ENCODE measurements at places on chromosomes 4 and X.

DNA sequence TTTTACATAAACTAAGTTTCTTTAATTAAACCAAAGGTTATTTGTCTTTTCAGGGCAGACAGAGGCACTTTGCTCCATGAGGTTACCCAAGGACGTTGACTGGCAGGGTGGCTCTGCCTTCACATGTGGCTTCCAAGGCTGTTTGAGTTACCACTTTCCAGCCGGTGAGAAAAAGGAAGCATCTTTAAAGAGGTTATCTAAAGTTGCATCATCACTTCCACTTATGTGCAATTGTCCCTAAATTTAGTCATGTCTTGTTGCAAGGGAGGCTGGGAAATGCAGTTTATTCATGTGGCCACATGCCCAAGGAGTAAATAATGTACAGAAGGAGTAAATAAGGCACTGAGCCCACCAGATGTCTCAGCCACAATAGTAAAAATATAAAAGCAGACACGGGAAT, 29.0 kb upstream of the RAP1GDS1 start:
- DNase-seq, result peak; percentile 56

GRCh38 chr4:43765514-43765913, 683.1 kb downstream of the KCTD8 start:
- no peak for DNase-seq

GRCh38 chr4:150525321-150525868, 56.6 kb upstream of the MAB21L2 start:
- DNase-seq, result no peak

GRCh38 chr4:78647272-78647671, 95.7 kb downstream of the ANXA3 start:
- DNase-seq, result no peak

- DNase-seq, result no peak
Measured at GRCh38 chr4:6658209-6658595, 17.7 kb downstream of the MRFAP1 start.

DNA sequence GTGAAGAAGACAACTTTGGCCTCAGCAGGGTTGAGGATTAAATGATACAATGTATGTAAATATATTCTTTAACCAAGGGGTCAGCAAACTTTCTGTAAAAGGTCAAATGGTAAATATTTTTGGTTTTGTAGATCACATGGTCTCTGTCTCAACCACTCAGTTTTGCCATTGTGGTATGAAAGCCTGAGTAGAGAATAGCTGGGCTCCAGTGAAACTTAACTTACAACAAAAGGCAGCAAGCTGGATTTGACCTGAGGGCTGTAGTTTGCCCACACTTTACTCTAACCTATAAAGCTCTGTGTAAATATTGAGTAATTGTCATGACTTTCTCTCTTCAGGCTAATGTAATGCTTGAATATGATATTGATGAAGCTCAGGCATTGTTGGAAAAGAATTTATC, 19.6 kb downstream of the VBP1 start:
- no peak for DNase-seq

DNA sequence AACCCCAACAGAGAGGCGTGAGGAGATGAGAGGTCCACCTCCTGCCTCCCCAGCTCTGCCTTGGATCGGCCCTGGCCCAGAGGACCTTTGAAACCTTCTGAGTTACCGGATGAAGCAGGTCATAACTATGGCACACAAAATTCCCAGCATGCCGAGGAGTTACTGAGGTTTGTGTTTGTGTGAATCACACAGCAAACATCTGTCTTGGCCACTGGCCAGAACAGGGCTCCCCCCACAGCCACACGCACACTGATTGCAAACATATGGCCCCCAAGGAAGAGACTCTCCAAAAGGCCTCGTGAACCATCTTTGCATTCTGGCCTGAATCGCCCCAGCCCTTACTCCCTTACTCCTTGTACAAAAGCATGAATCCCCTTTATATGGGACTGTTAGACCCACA, 18.9 kb downstream of the RPS4X start:
- DNase-seq, result no peak

- peak; percentile 0 for DNase-seq
Measured at GRCh38 chrX:101260435-101260834, 30.7 kb downstream of the TAF7L start.

DNA sequence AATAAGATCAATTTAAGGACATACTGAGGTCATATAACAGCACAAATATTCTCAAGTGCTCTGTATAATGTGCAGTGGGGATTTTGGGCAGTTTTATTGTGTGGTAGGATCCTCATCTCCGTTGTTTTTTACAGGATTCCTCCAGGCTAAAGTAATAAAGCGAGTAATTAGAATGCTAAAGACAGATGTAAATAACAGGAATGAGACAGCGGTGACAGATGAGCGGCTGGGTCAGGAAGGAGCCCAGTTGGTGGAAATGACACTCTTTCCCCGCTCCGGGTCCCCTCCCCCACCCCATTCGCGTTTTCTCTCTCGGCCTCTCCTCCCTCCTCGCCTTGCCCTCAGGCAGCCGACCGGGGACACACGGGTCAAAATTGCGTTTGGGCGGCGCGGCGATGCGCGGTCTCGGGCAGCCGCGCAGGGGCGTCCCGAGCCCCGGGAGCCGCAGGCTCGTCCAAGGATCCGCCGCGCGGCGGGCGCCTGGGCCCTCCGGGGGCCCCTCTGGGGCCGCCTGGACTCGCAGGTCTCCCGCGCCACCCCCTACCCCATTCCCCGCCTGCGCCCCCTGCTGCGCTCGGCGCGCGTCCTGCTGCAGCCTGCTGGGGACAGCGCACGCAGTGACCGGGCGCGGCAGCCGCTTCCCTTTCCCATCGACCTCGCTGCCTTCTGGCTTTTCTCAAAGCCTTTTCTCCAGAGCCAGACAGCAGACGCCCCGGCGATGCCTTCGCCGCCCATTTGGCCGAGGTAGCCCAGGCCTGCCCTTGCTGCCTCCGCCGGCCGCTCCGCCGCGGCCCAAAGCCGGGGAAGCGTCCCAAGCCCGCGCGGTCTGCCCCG, 16.2 kb downstream of the POU4F2 start:
- DNase-seq, result no peak

DNA sequence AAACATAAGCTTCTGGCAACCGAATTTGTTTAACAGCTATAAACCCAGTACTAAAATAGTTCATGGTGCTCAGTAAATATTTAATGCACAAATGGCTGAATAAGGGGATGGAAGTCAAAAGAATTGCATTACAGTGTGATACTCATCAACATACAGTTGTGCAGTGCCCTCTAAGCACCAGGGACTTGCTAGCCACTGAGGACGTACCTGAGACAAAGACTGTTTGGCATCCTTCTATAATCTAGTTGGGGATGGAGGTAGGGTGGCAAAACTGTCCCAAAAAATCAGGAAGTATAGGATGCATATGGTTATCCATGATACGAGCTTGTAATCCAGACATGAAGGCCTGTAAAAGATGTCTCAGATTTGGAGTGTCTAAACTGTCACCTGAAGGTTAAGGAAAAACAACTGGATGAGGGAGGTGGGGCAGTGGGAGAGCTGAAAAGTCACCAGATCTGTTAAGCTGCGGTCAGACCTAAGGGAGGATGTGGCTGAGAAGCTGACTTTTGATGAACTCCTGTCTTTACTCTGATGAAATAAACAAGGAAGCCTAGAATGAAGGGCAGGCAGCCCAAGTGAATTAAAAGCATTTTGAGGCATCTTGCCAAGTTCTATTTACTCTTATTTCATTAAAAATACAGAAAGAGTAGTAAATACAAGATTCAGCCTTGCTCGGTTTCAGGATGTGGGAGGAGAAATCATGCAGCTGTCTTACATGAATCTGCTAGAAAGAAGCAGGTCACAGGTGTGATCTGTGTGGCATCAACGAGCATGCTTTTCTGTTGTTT, 12.0 kb upstream of the CD38 start:
- DNase-seq, result no peak

- DNase-seq, result no peak
Measured at GRCh38 chrX:123625952-123626351, 106.9 kb downstream of the THOC2 start.

GRCh38 chrX:104335756-104336155, 81.0 kb upstream of the ESX1 start:
- DNase-seq, result no peak

- DNase-seq, result peak; percentile 5
Measured at GRCh38 chr4:109171070-109171469, 131.4 kb downstream of the COL25A1 start.

DNA sequence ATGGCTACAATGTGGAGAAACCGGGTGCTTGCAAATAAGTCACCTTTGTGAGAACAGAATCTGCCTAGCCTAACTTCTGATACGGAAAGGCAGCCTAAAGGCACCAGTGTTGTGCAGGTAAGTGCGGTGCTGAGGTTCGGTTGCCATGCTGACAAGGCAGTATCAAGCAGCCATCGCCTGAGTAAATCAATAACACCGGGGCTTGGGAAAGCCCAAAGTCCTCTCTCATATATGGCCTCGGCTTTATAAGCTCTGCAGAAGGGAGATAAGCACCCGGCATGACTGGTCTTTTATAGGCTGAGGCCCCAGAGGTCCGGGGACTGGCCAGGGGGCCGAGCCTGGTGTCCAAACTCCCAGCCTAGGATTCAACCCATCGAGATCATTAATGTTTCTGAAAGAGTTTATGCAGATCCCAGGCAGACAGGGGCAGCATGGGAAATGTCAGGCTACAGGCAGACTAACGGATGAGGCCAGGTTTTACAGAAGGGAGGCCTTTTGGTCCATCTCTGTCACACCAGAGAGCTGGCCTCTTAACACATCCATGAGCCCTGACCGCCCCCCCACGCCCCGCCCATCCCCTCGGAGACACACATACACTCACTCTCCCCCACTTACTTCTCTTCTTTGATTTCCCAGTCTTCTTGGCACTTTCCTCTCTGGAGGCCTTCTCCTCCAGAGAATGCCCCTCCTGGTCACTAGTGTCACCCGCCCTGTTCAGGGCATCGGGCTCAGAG, 38.5 kb downstream of the ELF4 start:
- no peak for DNase-seq

- DNase-seq, result no peak
Measured at GRCh38 chrX:33138677-33139249, 72.6 kb downstream of the DMD start.

DNA sequence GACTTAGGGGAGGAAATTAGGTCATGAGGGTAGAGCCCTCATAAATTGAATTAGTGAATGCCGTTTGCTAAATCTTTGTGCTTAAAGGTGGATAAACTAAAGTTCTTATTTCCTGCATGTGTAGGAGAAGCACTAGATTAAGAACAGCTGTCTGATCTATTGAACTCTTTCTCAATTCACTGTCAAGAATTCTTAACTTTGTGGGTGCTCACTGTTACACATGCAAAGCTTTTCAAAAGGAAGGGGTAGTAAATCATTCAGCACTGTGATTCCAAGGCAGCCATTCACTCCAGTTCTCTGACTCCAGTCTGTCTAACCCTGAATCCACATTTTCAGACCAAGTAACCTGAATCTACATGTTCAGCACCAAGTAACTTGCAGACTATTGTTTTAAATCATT, 1520.1 kb downstream of the PCDH18 start:
- DNase-seq, result no peak

GRCh38 chr4:54498661-54499111, 159.1 kb upstream of the KIT start:
- DNase-seq, result no peak

DNA sequence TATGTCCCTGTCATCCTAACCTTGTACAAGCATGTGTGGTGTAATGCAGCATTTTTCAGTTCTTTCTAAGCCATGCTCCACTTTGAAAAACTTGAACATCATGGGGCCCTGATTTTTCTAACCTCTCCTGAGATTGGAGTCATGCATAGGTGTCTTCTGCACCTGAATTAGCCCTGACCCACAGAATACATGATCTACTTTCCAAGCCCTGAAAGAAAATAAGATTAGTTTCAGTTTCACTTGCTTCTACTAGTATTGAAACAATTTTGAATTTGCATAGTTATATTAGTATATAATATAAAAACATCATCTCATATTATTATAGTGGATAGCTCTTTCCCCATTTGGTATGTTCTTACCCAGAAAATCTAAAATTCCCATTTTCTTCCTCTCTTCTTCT, 178.2 kb downstream of the HS3ST1 start:
- no peak for DNase-seq

GRCh38 chr4:25800245-25800644, 62.5 kb downstream of the SEL1L3 start:
- no peak for DNase-seq

GRCh38 chr4:96173756-96174155, 333.9 kb downstream of the PDHA2 start:
- no peak for DNase-seq

Measured in suppressor macrophage treated with lipopolysaccharide for 4 hours (primary cell).